ENCODE measurements at places on chromosomes 2 and 18.
A peak's percentile ranks its signal among the peaks of the same experiment; 100 is the strongest.

DNA sequence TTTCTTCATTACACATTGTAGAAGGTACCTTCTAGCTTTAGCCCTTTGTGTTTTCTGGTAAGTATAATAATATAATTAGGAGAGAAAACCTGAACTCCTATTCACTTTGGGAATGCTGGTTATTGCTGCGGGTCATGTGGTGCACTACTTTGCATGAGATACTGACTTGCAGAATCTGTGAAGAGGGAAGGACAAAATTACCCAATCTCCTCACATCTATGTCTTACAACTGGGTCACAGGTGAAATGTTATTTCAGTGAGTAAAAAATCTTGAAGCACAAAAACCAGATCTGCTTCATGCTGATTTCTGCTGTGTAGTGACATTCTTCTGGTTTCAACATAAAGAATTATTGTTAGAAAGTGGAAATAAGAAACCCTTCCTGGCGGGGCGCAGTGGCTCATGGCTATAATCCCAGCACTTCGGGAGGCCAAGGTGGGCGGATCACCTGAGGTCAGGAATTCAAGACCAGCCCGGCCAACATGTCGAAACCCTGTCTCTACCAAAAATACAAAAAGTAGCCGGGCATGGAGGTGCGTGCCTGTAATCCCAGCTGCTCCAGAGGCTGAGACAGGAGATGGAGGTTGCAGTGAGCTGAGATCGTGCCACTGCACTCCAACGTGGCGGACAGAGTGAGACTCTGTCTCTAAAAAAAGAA lies 211.0 kb upstream of the REG3G start:
- DNase-seq, result no peak

- DNase-seq, result peak; percentile 8
Measured at GRCh38 chr2:181058378-181059269, 78.2 kb downstream of the UBE2E3 start.

- DNase-seq, result no peak
Measured at GRCh38 chr2:218010984-218011652, 8.3 kb upstream of the TNS1 start.

GRCh38 chr18:2901423-2901985 lies 54.7 kb downstream of the EMILIN2 start:
- DNase-seq, result no peak

GRCh38 chr2:133705287-133705686 lies 137.0 kb upstream of the NCKAP5 start:
- DNase-seq, result no peak

GRCh38 chr2:13193075-13193474 lies 476.3 kb downstream of the TRIB2 start:
- DNase-seq, result no peak

- DNase-seq, result no peak
Measured at GRCh38 chr2:160389875-160390274, 103.7 kb downstream of the RBMS1 start.

DNA sequence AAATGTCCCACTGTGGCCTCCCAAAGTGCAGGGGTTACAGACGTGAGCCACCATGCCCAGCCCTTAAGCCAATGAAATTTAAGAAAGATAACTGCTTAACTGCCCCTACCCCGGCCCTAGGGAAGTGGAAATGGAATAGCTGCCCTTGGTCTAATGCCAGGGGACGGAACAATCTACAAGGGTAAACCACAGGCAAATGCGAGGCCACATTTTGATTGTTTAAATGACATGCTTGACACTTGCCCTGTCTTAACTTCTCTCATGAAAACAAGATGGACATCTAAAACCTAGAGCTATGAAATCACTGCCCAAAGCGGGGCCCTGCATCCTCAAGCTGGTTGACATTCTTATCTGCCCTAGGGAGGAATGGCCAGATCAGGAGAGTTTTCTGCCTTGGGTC lies 5.5 kb upstream of the ITSN2 start:
- no peak for DNase-seq

DNA sequence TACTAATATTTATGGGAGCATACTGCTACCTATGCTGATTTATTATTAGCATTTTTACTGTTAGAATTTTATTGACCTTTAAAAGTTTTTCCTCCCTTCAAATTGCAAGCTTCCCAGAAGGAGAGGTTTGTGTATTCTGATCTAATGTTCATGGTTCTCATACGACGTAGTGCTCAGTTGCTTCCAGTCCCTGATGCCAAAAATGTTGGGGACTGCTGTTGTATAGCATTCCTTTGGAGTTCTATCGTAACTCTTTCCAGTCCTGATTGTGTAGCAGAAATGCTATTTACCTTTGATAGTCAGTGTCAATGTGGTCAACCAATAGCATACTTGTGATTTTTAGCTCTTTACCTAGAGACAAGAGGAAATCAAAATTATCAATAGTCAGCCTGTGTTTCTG lies 69.5 kb upstream of the ZSWIM2 start:
- no peak for DNase-seq

- DNase-seq, result no peak
Measured at GRCh38 chr2:200828572-200829257, 17.0 kb downstream of the BZW1 start.

DNA sequence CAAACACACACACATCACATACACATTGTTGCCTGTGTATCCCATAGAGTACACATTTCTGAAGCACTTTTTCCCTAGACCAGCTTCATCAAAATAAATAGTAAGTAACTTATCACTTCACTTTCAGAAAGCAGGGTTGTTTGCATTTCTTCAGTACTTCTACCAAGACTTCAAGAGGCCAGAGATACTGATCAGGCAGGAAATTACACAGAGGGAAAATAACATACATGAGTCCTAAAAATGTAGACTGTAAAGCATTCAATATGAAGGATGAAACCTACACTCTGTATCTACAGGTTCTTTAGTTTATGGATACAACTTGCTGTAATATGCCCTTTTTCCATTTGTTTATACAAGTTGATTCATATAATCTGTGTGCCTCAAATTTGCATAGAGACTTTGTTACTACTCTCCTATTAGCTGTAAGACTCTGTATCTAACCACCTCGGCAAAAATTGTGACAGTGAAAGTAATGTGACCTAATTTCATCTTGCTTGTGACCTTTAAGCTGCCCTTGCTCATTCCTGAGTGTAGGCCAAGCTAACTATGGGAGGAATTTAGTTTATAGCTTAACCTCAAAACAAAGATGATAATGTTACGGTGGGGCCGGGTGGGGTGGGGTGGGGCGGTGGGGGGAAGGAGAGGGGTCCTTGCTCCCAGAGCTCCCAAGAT lies 228.9 kb upstream of the SPOPL start:
- no peak for DNase-seq

- no peak for DNase-seq
Measured at GRCh38 chr2:6186332-6187151, 494.4 kb downstream of the SOX11 start.

DNA sequence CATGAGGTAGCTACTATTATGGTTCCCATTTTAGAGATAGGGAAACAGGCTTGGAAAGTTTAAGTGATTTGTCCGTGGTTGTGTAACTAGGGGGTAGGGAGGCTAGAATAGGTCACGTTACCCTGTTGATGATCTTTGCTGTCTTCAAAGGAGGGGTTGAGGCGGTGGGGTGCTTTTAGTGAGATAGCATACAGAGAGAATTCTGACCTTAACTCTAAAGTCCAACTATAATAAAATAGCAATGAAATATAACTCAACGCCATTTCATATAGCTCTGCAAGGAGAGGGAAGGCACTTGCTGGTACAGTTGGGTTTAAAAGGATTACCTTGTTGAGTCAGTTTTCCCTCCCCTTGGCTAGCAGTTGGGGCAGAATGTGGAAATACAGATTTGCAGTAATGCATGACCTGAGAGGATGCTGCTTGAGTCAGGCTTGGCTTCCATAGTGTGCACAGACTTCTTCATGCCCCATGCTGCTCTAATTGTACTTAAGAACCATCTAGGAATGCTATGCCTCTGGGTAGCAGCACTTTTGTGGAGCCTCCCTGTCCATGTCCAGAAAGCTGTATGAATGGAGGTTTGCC lies 143.9 kb downstream of the LTBP1 start:
- DNase-seq, result no peak

DNA sequence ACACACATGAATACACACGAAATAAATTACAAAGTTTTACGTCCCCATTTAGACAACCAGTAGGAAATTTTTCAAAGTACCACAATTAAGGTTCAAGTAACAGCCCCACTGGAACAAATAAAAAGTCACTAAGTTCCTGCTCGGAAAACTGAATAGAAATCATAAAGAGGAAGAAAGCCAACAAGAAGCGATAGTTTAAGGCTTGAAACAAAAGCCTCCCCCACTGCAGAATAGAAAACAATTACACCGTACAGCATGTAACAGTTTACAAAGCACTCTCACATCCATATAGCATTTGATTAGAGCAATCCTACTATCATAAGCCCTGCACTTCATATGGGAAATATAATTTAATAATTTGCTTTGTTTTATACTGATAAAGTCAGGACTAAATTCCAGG lies 15.5 kb downstream of the KLF7 start:
- no peak for DNase-seq

Measured in stimulated activated CD4-positive, alpha-beta T cell treated with anti-CD3 and anti-CD28 coated beads, Interleukin-1b, Interleukin-23, amount 100 ng/mL, for 48 hours (primary cell).